ENCODE measurements at places on chromosomes 4 and X. TPM values are rescaled to one million over a fixed set of nuclear protein-coding genes. Genes with fewer than 3 reads are reported as not detected.

DNA sequence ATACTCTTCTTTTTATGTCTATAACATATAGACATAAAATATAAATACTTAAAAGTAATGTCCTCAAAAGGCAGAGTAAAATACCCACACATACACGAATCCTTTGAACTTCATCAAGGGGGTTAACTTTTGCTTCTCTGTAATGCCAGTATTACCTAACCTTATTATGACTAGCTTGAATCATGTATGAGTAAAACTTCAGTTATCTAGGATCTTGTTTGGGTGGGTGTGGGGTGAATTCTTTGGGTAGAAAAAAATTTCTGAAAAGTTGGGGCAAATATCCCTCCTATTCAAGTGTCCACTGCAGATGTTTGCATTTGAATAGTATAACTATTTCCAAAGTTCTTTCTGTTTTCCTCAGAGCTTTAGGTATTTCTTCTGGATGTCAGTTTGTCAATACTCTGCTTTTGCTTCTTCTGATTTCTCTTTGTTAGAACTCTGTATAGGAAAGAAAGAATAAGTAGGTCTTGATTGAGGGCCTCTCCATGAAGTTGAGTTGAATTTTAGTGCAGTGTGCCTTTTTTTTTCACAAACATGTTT, 173.8 kb downstream of the ADGRL3 start:
- DNase-seq = no peak

- DNase-seq = no peak
Measured at GRCh38 chr4:108877821-108878220, 115.0 kb upstream of the ETNPPL start.

GRCh38 chr4:140769209-140769608, 13.0 kb upstream of the TBC1D9 start:
- no peak for DNase-seq

DNA sequence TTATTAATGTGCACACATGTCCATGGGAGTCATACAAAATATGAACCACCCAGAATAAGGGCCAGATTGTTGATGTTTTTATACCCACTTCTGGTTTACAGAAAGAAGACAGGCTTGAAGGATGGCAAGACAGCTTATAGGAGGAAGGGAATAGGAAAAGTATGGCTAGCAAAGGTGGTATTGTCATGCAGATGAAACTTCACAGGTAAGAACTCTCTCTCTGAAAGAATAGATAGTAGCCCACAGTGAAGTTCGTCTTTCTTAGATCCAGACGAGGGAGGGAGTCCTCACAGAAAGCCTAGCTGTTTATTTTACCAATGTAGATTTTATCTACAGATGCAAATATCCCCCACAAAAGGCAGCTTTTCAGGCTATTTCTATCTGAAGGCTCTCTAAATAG, 43.7 kb upstream of the SPIN4 start:
- DNase-seq = no peak

DNA sequence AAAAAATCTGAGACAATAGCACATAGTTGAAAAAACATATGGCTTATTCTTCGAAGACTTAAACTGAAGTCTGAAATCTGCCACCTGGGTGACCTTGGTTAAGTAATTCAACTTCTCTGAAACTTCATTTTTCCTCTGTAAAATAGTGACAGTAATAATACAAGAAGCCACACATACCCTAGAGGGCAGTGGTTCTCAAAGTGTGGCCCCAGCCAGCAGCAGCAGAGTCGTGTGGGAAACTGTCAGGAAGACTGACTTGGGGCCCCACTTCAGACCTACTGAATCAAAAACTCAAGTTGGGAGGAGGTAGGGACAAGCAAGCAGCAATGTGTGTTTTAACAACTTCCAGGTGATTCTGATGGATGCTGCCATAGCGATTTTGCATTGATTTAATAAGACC, 249.9 kb downstream of the HNRNPD start:
- no peak for DNase-seq

GRCh38 chrX:23694606-23695005, 27.3 kb downstream of the PRDX4 start:
- peak; percentile 58 for DNase-seq

The SYNPO2 gene
- 1.6 TPM for total RNA-seq

GRCh38 chrX:119758731-119759247, 401 bp downstream of the SOWAHD start:
- DNase-seq = no peak

DNA sequence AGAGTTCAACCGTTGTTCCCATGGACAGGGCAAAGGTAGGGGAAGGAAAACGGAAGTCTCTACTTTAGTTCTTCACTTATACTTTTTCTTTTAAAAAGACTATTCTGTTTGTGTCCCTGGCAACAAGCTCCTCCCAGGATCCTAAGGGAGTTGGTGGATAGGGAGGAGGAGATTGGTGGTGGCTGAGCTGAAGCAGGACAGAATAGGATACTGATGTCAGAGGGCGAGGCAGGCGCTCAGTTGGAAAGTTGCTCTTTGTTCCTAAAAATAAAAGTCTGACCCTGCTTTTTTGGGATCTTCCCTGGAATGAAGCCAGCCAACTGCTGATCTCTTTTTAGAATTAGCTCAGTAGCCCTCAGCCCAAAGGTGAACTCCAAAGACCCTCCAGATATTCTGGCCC, 104.7 kb downstream of the MGST2 start:
- no peak for DNase-seq

DNA sequence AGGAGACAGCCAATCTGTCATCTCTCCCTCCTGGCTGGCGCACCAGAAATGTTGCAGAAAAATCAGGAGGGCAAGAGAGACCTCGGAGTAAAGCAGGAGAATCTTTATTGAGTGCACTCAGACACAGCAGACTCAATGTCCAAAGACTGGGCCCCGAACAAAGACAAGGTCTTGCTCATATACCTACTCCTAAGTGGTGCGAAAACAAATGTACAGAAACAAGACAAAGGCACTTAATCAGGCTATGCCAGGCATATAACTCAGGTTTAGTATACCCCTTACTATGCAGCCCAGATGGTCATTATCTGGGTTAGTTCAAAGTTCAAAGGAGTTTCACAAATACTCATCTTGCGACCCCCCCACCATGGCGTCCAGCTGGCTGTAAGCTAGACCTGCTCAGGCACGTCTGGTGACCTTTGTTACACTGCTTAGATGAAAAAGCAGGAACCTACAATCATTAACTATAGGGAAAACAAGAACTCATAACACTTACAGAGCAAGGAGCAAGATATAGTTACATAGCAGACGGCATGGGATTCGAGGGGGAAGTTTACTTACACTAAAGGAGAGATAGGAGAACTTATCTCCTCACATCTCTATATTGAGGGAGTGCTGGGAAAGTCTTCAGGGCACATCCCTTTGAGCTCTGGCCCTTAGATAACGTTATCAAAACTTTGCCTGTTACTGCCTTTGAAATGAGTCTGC, 27.5 kb downstream of the SULT1E1 start:
- no peak for DNase-seq

The ARL9 gene
- total RNA-seq = 1.5 TPM

DNA sequence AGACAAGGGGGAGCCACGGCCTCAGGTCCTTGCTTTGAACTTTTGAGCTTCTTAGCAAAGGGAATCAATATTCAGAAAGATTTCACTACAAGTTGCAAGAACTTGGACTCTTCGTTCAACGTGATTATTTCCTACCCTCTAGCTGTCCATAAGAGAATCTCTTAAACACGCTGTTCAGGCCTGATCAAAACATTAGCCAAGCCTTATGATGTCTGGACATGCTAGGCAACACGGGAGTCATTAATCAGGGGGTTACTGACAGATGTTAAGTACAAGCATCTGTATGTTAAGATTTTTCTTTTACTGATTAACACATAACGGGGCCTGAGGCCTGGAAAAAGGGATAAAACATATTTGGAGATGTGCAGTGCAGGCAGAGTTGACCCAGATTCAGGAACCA, 138.9 kb upstream of the IL1RAPL2 start:
- no peak for DNase-seq

The SOD3 gene
- total RNA-seq = 1.2 TPM

The STK26 gene
- total RNA-seq = 10.2 TPM

DNA sequence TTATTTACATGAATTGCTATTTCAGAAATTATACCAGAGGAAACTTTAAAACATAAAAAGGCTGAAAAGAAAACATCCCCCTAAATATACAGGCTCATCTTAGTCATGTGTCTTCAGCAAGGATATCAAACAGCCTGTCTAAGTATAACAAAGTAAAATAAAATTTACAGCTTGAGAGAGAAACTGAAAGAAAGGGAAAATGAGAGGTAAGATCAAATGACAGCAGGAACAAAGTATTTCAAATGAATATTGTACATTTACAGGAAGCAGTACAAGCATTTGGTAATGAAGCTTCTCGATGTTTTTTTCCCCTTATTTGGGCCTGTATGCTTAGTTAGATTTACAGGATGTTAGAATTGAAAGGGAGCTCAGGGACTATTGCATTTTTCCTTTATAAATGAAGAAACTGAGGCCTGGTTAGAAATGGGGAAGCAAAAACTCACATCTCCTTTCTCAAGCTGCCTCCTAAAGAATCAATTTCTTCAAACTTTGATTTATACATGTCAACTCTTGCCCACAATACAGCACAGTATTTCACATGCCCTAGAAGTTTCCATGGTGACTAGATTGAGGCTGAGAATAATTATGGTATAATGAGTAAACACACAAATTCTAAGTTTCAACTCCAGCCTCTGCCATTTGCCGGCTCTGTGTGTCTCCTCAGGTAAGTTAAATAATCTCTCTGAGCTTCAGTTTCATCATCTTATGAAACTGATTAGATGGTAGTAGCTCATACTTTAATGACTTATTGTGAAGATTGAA, 29.3 kb downstream of the DAPP1 start:
- DNase-seq = no peak

DNA sequence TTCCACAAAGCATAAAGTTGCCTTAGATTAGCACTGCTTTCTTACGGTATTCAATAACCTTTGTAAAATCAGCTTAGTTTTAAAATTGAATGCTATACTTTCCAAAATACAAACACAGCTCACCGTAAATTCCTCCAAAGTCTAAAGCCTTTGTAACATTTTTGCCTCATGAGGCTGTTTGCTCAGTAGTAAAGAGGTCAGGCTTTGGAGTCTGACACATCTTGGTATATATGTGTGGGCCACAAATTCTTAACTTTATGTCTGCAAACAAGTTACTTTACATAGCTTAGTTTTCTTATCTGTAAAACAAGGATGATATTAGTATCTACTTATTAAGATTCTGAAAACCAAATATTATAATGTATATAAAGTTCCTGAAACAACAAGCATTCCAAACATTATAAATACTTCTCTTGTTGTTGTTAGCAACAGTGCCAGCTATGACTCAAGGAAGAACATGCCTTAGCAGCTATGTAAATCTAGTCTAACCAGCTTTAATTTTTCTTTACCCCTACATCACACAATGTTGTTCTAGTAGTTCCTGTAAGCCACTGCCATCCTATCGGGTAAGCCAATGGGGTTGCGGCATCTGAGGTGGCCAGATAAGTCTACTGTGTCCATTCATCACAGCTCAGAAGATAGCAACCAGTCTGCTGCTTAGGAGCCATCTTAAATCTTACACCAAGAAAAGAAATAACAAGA, 709.0 kb downstream of the KLHL13 start:
- DNase-seq = no peak

The POLA1 gene
- 28.6 TPM for total RNA-seq

GRCh38 chr4:128916832-128917231, 107.3 kb downstream of the JADE1 start:
- no peak for DNase-seq

The CDX4 gene
- not detected for total RNA-seq

The USP26 gene
- not detected for total RNA-seq

The CXCL3 gene
- 1.1 TPM for total RNA-seq

The SRPX2 gene
- 11.0 TPM for total RNA-seq

The PRDM5 gene
- 11.4 TPM for total RNA-seq

The CT83 gene
- total RNA-seq = not detected

DNA sequence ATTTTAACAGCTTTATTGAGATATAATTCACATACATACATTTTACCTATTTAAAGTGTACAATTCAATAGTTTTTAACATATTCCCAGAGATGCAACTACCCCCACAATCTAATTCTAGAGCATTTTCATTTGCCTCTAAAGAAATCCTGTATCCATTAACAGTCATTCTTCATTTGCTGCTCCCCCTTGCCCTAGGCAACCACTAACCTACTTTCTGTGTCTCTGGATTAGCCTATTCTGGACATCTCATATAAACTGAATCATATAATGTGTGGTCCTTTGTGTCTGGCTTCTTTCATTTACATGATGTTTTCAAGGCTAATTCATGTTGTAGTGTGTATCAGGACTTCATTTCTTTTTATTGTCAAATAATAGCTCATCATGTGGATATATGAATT, 105.1 kb upstream of the GRPR start:
- DNase-seq = no peak

DNA sequence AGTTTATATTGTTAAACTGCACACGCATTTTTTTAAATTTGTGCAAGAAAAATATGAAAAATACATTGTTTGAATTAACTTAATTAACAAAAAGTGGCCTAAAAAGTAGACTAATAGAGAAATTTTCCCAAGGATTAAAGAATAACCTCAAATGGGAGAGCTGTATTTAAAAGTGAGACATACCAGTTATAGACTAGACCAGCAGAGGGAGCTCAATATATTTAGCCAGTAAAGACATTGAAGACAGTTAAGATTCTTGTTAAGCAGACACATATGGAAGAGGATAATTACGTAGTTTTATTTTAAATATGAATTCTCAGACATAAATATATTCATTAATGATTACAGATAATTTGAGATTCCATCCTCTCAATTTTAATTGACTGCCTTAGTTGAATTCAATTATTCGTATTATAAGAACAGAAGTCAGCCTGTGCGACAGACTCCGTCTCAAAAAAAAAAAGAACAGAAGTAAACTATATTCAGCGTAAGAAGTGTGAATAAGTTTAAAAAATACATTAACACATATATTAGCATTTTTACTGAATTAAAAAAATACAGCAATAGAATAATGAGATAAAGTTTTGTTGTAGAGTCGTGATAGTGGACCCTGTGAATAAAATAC, 64.8 kb downstream of the GLRA3 start:
- DNase-seq = peak; percentile 16

The GSX2 gene
- total RNA-seq = not detected

DNA sequence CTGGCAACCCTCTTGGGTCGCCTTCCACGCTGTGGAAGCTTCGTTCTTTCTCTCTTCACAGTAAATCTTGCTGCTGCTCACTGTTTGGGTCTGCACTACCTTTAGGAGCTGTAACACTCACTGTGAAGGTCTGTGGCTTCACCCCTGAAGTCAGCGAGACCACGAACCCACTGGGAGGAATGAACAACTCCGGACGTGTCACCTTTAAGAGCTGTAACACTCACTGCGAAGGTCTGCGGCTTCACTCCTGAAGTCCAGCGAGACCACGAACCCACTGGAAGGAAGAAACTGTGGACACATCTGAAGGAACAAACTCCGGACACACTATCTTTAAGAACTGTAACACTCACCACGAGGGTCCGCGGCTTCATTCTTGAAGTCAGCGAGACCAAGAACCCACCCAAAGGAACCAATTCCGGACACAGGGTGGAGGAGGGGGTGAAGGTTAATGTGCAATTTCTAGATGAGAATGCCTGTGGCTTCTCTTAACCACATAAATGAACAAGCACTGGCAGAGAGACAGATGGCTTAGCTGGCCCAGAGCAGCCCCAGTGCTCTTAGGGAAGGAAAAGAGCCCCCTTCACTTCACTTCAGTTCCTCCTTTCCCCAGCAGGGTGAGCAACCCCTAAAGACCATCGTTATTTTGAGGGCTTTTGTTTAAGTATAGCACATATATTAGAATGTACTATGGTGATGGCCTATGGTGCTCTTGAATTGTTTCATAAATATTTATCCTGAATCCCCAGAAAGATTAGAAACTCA, 73.0 kb downstream of the LUZP4 start:
- DNase-seq = peak; percentile 67

Measured in RPMI7951 (cell line).